ENCODE measurements at places on chromosomes 4 and X.
A peak's percentile ranks its signal among the peaks of the same experiment; 100 is the strongest.

GRCh38 chr4:175092114-175092513 lies 174.0 kb downstream of the ADAM29 start:
- DNase-seq: no peak

- DNase-seq: no peak
Measured at GRCh38 chr4:176238157-176238610, 30.8 kb downstream of the ASB5 start.

DNA sequence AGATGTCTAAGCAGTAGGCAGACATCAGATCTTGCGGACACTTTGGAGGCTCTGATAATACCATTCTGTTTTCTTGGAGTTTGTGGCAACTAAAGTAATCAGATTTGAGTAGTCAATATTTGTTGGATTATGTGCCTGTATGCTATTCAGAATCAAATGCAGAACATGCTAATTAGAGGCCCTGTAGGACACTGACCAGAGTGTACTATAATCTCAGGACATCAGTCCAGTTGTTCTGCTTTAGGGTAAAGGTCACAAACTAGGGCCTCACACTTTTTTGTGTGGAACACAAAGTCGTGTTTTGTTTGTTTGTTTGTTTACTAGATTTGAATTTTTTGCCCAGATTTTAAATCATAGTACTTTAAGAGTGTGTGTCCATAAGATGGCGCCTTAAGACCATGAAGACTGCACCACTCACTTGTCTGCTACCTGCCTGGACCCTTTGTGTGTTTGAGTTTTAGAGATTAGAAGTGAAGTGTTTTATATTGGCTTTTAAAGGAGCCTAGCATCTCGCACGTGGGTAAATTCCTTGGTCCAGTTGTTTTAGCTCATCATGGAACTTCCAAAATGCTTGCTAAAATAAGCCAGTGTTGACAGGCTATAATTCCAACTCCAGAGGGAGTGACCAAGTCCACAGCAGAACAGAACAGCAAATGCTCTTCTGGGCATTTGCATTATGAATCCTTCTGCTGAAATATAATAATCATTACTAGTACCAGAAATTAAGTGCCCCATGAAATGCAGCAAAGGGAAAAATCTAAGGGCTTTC lies 34.7 kb downstream of the IL13RA1 start:
- DNase-seq: no peak

- no peak for DNase-seq
Measured at GRCh38 chr4:98996765-98997068, 1.2 kb downstream of the METAP1 start.

DNA sequence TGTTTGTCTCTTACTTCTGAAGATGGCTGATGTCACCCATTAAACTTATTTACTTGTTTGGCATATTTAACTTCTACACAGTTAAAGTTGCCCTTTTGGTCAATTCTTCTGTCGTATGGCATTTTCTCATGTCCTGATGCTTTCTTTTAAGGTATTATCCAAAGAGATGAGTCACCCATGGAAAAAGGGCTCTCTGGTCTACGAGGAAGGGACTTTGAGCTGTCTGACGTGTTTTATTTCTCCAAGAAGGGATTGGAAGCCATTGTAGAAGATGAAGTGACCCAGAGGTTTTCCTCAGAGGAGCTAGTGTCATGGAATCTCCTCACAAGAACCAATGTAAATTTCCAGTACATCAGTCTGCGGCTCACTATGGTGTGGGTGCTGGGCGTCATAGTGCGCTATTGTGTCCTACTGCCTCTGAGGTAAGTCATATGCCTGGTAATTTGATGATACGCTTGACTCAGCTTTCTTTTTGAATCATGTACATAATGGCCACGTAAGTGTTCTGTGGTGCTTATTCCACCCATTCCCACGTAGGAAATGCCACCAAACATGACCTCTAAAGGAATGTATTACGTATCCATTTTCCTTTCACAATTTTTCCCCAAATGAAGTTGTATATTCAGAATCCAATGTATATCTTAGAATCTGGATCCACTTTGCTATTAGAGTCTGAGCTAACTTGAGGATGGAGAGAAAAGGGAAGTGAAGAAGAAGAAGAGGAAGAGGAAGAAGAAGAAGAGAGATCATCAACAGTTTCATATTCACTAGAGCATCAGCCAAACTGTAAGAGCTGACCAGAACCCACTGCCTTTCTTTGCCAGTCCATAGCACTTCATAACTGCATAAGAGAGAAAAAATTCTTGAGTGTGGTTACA lies 45.7 kb downstream of the GPAT3 start:
- DNase-seq: no peak

DNA sequence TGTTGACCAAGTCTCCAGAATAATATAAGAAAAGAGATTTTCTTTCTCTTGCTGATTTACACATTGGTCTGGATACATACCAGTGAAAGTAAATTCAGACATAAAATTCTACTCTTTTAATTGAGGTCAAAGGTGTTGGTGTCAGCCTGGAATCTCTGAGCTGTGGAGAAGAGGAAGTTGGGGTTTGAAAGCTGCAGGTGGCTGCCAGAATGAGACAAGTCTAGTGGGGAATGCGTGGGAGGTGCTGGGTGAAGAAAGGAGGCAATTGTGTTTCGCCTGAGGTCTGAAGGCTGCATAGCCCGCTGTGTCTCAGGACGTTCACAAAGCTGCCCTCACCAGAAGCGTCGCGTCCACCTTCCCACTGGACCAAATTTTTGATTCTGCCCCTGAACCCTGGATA lies 31.2 kb downstream of the PHEX start:
- DNase-seq: peak; percentile 5

GRCh38 chr4:176780995-176781738 lies 11.6 kb downstream of the VEGFC start:
- DNase-seq: no peak

- no peak for DNase-seq
Measured at GRCh38 chr4:51894059-51894645, 51.2 kb downstream of the DCUN1D4 start.

DNA sequence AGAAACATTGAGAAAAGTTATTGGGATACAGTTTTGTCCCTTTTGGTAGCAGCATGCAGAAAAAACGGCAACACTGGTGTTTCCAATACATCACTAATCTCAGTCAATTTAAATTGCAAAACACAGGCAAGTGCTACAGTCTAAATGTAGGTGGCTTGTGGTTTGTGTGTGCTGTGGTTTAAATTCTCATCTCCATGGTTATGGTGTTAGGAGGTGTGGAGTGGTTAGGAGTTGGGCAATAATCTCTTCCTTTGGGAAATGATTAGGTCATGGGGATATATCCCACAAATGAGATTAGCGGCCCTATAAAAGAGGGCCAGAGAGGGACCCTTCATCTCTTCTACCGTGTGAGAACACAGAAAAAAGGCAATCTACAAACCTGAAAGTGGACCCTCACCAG lies 1344.3 kb downstream of the ADGRL3 start:
- no peak for DNase-seq

DNA sequence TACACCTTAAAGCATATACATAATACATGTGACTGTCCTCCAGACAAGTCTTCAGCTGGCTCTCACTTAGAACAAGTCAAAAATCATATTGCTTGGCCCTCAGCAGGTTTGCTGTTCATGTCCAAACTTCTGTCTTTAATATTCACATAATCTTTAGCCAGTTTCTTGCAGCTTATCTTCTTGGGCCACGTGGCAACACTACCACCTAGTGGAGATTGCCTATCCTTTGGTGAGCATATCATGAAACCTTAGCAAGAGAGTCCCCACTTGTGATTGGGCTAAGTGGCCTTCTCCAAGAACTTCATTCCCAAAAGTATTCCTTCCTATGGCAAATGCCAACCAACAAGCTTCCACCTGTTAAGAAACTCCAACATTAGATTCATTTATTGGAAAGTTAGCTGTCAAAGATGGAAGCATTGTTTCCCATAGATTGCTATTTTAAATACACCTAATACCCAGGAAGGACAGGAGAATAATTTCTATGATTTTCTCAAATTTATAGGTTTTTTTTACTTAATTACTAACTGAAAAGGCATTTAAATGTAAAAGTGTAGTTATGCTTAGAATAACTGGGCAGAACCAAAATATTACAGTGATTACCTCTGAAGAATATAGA lies 231.9 kb upstream of the INTU start:
- no peak for DNase-seq

GRCh38 chrX:34437586-34437985 lies 219.5 kb downstream of the TMEM47 start:
- DNase-seq: no peak

DNA sequence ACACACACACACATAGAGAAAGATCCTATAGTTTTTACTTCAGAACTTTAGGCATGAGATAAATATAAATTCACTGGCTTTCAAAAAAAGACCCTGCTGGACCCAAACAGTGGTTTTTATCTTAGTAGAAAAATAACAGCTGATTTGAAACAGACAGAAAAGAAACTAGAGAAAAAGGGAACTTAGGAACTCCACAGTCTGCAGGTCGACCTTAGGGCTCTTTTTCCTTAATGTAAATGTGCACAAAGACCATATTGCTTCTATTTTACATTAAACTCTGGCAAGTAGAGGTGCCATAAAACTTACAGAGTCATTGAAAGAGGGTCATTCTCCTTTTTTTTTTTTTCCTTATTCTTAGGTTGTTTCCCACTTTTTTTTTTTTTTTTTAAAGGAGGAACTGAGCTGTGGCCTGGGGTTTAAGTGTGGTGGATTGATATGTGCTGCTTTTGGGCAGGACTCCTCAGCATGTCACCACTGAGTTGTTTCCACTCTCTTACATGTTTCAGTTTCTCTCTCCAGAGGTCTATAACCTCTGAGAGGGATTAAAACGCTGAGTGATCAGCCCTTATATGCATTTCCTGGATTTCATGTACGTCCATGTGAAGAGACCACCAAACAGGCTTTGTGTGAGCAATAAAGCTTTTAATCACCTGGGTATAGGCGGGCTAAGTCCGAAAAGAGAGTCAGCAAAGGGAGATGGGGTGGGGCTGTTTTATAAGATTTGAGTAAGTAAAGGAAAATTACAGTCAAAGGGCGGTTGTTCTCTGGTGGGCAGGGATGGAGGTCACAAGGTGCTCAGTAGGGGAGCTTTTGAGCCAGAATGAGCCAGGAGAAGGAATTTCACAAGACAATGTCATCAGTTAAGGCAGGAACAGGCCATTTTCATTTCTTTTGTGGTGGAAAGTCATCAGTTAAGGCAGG lies 70.8 kb upstream of the PACRGL start:
- DNase-seq: no peak

DNA sequence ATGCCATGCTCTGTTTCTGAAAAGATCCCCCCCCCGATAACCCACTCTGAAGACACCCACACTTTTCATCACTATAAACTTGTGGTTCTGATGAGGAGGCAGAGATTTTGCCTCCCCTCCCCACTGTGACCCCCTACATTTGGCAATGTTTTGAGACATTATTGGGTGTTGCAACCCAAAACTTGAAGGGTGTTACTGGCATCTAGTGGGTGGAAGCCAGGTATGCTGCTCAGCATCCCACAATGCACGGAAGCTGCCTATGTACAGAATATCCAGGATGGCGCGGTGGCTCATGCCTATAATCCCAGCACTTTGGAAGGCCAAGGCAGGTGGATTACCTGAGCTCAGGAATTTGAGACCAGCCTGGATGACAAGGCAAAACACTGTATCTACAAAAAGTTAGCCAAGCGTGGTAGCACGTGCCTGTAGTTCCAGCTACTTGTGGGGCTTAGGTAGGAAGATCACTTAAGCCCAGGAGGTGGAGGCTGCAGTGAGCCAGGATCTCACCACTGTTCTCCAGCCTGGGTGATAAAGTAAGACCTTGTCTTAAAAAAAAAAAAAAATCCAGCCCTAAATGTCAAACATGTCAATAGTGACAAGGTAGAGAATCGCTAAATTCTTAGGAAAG lies 87.3 kb downstream of the SCD5 start:
- no peak for DNase-seq

- DNase-seq: no peak
Measured at GRCh38 chrX:109840585-109840984, 107.5 kb upstream of the ACSL4 start.

- DNase-seq: peak; percentile 59
Measured at GRCh38 chrX:154002215-154002719, 17.4 kb downstream of the IRAK1 start.

GRCh38 chr4:183638436-183638835 lies 20.5 kb downstream of the RWDD4 start:
- DNase-seq: no peak

DNA sequence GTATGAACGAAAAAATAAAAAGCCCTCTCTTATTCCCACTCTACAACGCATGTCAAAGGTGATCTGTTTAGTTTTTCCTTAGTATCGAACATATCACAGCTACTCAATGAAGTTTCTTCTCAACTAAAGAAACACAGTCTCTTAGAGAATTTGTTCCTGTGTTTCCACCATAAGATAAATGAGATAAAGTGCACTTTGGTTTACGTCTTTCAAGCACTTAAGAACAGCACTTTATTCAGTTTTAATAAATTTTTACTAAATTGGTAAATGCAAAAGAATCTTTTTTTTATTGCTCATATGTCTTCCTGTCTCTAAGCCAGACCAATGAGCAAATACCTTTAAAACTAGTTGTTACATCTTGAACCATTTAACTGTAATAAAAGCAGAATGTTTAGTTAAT lies 259.8 kb downstream of the CHIC1 start:
- no peak for DNase-seq

DNA sequence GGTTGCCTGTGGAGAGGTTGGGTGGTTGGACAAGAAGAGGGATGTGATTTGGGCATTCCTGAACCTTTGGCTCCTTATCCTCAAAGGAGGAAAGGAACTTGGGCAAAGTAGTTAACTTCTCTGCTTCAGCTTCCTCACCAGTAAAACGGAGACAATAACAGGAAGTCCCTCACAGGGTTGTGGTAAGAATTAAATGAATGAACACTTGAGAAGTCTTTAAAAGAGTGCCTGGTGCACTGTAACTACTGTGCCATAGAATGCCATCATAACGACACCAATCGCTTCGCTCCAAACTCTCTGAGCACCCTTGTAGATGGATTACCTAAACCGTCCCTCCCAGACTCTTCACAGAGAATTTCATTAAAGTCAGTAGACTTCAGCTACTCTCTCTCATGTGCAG lies 10.5 kb downstream of the ZCCHC18 start:
- DNase-seq: no peak

DNA sequence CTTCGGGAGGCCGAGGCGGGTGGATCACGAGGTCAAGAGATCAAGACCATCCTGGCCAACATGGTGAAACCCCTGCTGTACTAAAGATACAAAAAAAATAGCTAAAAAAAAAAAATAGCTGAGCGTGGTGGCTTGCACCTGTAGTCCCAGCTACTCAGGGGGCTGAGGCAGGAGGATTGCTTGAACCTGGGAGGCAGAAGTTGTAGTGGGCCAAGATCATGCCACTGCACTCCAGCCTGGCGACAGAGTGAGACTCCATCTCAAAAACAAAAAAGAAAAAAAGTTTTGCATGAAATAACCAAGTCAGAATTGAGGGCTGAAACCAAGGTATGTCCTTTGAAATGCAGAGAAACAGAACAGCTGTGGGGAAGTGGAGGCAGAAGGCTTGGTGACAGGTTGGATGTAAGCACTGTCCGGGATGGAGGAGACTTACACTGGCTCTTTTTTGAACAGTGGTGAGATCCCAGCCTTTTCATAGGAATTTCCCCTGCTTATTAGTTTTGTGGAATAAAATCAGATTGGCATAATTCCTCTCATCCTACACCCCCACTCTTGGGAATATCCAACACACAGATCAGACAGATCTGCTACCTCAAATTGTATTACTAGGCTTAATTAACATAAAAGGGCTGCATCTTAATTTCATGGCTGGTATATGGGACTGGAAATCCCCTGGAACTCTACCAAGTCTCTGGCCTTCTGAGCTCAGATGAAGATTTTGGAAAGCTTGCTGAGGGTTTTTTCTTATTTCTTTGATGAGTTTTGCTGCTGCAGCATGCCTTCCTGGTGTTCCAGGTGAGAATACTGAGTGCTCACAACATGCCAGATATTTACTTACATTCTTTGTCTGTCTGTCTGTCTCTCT lies 18.8 kb upstream of the C4orf36 start:
- no peak for DNase-seq

Measured in CD4-positive, alpha-beta T cell treated with Interleukin-17A for 4 hours (primary cell).